Right atrium auricular region (tissue), 2 donors: ENCODE measurements at places on chromosomes 13 and 19. TPM values are rescaled to one million over a fixed set of nuclear protein-coding genes. Genes with fewer than 3 reads are reported as not detected.
A peak's percentile ranks its signal among the peaks of the same experiment; 100 is the strongest.

- DNase-seq, result no peak
Measured at GRCh38 chr13:20461860-20462532, 63.7 kb downstream of the CRYL1 start.

GRCh38 chr13:39197647-39198007, 159.4 kb downstream of the NHLRC3 start:
- DNase-seq, result no peak

- no peak for DNase-seq
Measured at GRCh38 chr19:42154471-42155323, 22.5 kb upstream of the POU2F2 start.

- DNase-seq, result peak; percentile 85
Measured at GRCh38 chr19:18417250-18418028, 1.8 kb upstream of the SSBP4 start.

GRCh38 chr13:19967621-19968020, 9.1 kb downstream of the ZMYM2 start:
- no peak for DNase-seq

VSTM2B gene
- not detected for total RNA-seq
